ENCODE measurements at places on chromosomes 7 and 10.

DNA sequence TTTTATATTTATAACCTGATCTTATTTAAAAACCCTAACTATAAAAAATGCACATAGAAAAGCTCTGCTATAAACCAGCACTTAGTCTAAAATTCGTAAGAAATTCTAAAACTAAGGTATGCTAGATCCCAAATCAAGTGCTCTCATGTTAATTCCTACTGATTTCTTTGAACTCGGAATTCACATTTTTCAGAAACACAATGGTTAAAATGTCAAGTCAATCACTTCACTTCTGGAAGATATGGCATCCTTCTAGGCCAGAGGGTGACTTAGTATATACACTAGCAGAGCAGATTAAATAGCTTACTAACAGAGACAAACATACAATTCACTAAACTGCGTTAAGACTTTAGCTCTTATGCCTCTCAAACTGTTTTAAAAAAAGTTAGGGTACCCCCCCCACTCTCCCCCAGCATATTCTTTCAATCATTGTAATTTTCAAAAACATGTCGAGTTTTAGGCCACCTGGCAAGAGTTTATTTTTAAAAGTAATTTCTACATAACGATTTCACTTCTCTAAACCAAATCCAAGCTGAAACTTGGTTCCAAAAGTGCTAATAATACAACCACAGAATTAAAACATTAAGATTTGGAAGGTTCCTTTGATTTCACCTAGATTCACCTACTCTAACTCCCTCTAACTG, 129.4 kb downstream of the NRBF2 start:
- H3K4me1 ChIP-seq = peaks cover 45% of the 10 kb centered on the region
- H3K27me3 ChIP-seq = no peaks in the 10 kb centered on the region
- no peak overlapping the region for H3K4me3 ChIP-seq
- no peak for DNase-seq
- H3K27ac ChIP-seq = no peak overlapping the region

- H3K36me3 ChIP-seq = no peaks in the 10 kb centered on the region
- no peak for DNase-seq
- no peak overlapping the region for H3K27ac ChIP-seq
- H3K4me1 ChIP-seq = no peaks in the 10 kb centered on the region
- H3K4me3 ChIP-seq = no peak overlapping the region
Measured at GRCh38 chr10:75679536-75679935, 248.1 kb downstream of the LRMDA start.

DNA sequence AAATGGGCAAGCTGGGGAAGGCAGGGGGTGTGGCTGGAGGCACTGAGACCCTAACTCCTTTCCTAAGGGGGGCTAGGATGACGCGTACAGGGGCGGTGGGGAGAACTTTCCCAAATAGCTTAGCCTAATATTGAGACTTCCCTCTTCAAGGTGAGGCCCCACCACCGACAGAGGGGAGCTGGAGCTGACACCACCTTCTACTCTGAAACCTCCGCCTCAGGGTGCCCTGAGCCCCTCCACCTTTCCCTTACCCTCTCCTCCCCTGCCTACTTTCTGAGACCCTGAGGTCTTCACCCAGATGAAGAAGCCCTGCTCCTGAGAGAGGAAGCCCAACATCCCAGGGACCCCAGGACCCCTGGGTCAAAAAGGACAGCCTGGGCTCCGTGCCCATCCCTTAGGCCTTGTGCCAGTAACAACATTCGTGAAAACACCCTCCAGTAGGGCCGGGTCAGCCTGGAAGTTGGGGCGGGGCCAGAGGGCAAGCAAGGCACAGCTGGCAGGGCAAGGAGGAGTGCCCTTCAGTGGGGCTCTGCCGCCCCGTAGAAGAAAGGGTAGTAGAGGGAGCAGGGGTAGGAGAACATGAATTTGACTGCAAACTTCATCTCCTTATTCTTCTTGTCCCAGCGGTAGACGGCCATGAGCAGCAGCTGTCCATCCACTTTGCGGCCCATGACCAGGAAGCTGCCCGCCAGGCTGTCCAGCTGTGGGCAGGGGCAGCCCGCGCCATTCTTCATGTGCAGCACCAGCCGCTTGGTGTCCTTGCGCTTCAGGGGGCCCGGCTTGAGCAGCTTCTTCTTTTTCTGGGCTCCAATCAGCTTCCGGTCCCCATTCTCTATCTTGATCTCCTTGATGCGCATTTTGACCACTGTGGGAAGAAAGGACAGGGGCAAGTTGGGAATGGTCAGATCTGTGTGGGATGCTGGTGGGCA, 4.5 kb downstream of the SFRP5 start:
- no peaks in the 10 kb centered on the region for H3K36me3 ChIP-seq
- H3K4me1 ChIP-seq = no peaks in the 10 kb centered on the region
- H3K27me3 ChIP-seq = peaks cover 18% of the 10 kb centered on the region
- no peak overlapping the region for H3K27ac ChIP-seq
- H3K4me3 ChIP-seq = no peak overlapping the region
- DNase-seq = no peak

DNA sequence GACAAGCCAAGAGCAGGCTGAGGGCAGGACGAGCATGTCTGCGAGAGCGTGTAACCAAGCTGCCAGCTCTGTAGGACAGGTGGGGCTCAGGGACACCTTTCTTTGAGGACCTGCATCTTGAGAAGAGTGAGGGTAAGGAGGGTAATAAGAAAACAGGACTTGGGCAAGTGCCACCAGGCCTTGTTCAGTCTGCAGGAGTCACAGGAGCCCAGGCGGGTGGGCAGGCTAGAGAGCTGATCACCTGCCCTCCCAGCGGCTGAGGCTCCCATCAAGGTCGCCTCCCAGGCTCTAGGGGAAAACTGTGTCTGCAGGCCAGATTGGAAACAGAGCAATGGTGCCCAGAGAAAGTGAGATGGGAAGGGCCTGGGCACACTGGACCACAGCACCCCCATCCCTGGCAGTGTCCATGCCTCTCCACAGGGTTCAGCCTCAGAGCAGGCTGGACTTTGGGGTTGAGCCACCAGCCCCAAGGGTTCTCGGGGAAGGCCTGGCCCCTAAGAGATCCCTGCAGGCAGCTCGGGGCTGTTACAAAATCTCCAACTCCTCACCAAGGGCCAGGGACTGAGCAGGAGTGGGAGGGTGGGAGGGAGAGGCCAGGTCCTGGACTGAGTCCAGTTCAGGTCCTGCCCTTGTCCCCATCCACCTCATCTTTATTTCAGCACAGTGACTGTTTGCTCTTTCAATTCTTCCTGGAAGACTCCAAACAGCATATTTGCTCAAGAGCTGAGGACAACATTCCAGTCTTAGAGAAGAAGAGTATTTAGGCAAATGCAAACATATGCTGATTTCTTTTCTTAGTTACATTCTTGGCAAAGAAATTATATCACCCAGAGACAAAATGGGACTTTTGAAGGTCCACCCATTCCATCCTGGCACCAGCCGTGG, 161.9 kb downstream of the GRID1 start:
- no peaks in the 10 kb centered on the region for H3K27me3 ChIP-seq
- H3K4me3 ChIP-seq = no peak overlapping the region
- H3K36me3 ChIP-seq = no peaks in the 10 kb centered on the region
- DNase-seq = no peak
- no peaks in the 10 kb centered on the region for H3K4me1 ChIP-seq

- H3K4me3 ChIP-seq = no peak overlapping the region
- H3K27me3 ChIP-seq = no peaks in the 10 kb centered on the region
- no peaks in the 10 kb centered on the region for H3K4me1 ChIP-seq
- no peaks in the 10 kb centered on the region for H3K36me3 ChIP-seq
Measured at GRCh38 chr10:20922451-20922850, 25.3 kb upstream of the NEBL start.

- H3K4me1 ChIP-seq = no peaks in the 10 kb centered on the region
- no peaks in the 10 kb centered on the region for H3K36me3 ChIP-seq
- H3K27me3 ChIP-seq = no peaks in the 10 kb centered on the region
Measured at GRCh38 chr10:86314616-86315548, 51.7 kb downstream of the GRID1 start.

- H3K36me3 ChIP-seq = no peaks in the 10 kb centered on the region
- H3K4me3 ChIP-seq = no peak overlapping the region
- H3K27me3 ChIP-seq = no peaks in the 10 kb centered on the region
- no peaks in the 10 kb centered on the region for H3K4me1 ChIP-seq
- no peak for DNase-seq
Measured at GRCh38 chr7:52114056-52114455, 797.4 kb upstream of the COBL start.

DNA sequence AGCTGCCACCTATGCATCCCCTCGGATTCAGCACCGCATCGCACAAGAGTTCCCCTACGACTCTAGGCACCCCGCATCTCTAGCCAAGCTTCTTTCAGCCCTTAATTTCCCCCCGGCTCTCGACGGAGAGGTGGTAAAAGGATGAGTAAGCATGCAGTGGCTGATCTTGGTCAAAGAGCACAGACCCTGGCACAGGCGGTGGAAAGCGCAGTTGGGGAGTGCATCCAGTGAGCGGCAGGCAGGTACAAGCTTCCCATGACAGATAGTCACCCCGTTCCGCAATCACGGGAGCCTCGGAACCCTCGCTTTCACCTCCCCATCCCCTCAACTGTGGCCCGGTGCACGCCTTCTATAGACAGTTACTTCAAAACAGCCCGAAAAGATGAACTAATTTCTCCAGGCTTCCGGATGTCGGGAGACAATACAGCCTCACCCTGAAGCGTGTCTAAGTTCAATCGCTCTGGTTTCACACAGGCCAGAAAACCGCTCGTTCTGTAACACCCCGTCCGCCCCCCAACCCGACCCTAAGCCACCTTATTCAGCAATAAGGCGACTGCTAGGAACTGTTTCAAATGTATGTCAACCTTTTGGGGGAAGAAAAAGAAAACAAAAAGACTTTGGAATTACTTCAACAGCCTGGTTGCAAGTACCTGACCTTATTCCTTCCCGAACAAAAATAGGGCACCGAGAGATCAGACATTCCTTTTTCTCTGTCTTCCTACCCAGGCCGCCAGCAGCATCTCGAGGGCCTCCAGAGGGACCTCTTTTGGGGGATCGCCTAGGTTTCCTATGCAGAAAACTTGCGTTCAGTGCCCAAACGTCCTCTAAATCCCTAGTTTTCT, 1.4 kb downstream of the RHEB start:
- H3K4me3 ChIP-seq = peak overlapping the region; percentile 89
- H3K27ac ChIP-seq = peak overlapping the region; percentile 94
- no peaks in the 10 kb centered on the region for H3K36me3 ChIP-seq
- H3K4me1 ChIP-seq = peaks cover 55% of the 10 kb centered on the region
